CD4-positive, alpha-beta T cell treated with Interleukin-1 beta for 1 hour (primary cell): ENCODE measurements at places on chromosomes 13 and 19.
A peak's percentile ranks its signal among the peaks of the same experiment; 100 is the strongest.

GRCh38 chr13:107466326-107467099, 748.8 kb downstream of the LIG4 start:
- DNase-seq = no peak

GRCh38 chr19:31356587-31357314, 7.5 kb upstream of the TSHZ3 start:
- peak; percentile 55 for DNase-seq

- no peak for DNase-seq
Observed at GRCh38 chr13:110562696-110563462, 1.4 kb upstream of the RAB20 start.

DNA sequence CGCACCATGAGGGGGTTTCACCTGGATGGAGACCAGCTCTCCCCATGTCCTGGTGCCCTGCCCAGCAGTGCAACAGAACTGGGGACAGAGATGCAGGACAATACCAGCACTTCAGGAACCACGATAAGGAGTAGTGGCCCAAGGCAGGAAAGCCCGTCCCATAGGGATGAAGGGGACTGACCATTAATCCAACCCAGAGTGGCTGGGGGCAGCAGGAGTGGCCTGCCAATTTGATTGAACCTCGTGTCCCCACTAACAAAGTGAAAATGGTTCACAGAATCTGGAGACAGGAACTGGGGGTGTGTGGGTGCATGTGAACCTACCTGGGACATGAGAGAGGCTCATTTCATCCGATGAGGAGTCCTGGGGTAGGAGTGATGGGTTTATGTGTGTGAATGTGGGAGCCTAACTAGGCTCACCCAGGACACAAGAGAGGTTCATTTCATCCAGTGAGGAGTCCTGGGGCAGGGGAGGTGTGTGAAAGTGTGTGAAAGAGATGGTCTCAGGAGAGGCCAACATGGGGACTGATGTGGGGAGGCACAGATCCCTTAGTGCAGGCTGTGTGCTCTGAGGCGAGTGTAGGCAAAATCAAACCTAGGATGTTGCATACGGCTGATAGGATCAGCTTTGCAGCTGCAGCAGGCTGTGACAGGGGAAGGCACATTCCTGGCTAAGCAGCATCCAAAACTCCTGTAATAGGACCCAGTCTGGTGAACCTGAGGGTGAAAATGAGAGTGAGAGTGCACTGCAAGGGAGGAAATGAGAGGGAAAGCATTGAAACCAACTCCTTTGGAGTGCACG, 98.2 kb downstream of the ZNF429 start:
- DNase-seq = no peak
